Pulmonary artery endothelial cell (primary cell): ENCODE measurements at places on chromosomes 4 and X. TPM values are rescaled to one million over a fixed set of nuclear protein-coding genes. Genes with fewer than 3 reads are reported as not detected.

The REELD1 gene
- total RNA-seq, result not detected in 2 replicates

The PTCHD1 gene
- total RNA-seq, result under 0.01 TPM in 1 of 2 replicates, not detected in the other

The GATA1 gene
- total RNA-seq, result not detected in 2 replicates

The ARHGEF9 gene
- 7.1 and 9.4 TPM in 2 replicates for total RNA-seq

The CNKSR2 gene
- under 0.01 TPM in 1 of 2 replicates, not detected in the other for total RNA-seq
